GM12892 (cell line): ENCODE measurements at places on chromosomes 1 and 21.

DNA sequence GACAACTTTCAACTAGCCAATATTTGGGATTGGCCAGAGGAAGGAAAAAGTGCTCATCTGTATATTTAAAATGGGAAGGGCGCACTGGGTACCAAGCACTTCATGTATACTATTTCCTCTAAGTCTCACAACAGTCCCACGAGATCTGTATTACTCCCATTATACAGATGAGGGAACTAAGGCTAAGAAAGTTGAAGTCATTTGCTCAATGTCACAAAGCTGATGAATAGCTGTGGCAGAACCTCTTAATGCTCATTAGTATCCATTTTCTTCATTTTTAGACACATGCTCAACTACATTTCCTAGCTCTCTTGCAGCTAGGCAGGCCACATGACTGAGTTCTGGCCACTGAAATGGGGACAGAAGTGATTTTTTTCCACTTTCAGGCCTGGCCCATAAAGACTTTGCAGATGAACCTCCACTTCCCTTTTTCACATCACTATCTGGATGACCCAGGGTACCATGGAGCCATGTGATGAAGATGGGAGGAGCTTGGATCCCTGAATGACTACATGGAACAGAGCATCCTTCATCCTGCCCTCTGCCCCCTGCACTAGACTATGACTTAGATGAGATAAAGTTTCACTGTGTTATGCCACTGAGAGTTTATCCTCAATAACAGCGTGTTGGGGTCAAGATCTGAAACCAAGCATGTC, 31.8 kb downstream of the ATF3 start:
- no peak for DNase-seq

DNA sequence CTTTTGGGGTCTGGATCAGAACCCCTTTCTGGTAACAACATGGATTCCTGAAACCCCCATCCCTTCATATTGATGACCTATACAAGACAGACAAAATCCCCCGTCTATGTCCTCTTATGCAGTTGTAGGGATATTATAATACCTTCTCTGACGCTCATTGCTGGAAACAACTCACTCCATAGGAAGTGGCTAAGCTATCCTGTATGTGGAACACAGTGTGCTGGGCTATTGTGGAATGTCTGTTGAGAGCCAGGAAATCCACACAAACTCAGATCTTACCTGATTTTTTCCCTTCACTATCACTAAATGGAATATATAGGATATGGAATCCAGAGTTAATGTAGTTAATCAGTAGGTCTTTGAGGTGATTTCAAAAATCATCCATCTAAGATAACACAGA, 17.7 kb upstream of the PIK3R3 start:
- DNase-seq, result no peak

DNA sequence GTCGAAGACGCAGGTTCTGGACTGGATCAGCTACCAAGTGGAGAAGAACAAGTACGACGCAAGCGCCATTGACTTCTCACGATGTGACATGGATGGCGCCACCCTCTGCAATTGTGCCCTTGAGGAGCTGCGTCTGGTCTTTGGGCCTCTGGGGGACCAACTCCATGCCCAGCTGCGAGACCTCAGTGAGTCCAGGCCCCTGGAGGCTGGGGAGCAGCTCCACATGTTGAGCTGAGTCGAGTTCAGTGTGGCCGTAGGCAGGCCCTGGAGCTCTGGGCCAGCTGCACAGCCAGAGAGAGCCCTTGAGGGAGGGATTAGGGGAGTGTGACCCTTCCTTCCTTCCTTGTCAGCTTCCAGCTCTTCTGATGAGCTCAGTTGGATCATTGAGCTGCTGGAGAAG, 1.6 kb downstream of the ELF3 start:
- no peak for DNase-seq

GRCh38 chr1:117120774-117121588, 568 bp downstream of the TRIM45 start:
- no peak for DNase-seq

GRCh38 chr21:37939251-37939650, 23.0 kb upstream of the KCNJ6 start:
- no peak for DNase-seq

GRCh38 chr1:224502459-224503160, 68.0 kb upstream of the WDR26 start:
- no peak for DNase-seq

GRCh38 chr1:62224182-62224581, 29.5 kb downstream of the L1TD1 start:
- no peak for DNase-seq

- no peak for DNase-seq
Measured at GRCh38 chr1:232978091-232978634, 27.8 kb downstream of the NTPCR start.

DNA sequence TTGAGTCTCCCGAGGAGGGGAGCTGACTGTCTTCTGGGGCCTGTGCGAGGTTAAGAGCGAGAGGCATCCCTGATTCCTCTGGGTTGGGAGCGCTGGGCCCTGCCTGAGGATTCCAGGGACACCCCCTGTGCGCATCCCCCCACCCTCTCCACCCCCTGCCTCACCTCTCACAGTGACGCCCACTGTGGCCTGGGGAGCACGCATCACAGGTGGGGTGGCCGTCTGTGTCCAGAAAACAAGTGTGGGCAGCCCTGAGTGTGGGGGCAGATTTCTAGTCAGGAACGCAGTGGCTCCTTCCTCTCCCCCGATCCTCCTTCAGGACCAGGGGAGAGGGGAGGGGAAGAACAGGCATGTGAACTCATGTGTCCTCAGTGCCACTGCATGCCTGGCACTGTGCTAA, 61.7 kb downstream of the LDLRAD2 start:
- DNase-seq, result no peak

DNA sequence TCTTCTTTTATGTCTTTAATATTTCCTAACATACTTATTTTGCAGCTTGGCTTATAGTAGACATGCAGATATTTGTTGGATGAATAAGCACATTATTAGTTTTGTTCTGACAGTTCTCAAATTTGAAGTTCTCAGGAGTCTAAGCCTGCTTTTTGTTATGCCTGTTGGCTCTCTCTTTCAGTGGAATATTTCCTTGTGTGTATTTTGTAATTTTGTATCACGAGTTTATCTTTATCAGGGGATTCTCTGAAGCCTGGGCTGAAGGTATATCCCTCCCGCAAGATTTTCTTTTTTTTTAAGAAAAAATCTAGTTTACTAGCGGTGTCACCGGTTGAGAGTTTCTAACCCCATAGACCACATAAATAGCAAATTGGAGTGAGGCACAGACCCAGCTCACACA, 105.9 kb downstream of the RGL1 start:
- no peak for DNase-seq

- DNase-seq, result no peak
Measured at GRCh38 chr1:8374812-8375211, 56.9 kb downstream of the SLC45A1 start.

DNA sequence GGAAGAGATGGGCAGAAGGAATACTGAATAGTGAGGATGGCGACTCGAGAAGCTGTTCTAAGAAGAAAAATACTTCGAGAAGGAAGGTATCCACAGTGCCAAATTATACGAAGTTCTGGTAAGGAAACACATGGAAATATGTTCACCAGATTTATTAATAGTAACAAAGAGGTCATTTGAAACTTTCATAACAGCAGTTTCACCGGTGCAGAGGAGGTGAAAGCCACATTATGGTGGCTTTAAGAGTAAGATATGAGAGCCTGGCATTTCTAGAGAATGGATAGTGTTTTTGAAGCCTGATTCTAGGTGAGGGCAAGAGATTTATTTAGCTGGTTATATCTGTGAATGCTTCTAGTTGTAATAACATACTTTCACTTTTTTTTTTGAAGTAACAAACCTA, 56.2 kb downstream of the DPYD start:
- DNase-seq, result no peak

- DNase-seq, result no peak
Measured at GRCh38 chr1:175978926-175979325, 228.2 kb downstream of the COP1 start.

- DNase-seq, result no peak
Measured at GRCh38 chr1:19988267-19989006, 9.0 kb upstream of the PLA2G2A start.

DNA sequence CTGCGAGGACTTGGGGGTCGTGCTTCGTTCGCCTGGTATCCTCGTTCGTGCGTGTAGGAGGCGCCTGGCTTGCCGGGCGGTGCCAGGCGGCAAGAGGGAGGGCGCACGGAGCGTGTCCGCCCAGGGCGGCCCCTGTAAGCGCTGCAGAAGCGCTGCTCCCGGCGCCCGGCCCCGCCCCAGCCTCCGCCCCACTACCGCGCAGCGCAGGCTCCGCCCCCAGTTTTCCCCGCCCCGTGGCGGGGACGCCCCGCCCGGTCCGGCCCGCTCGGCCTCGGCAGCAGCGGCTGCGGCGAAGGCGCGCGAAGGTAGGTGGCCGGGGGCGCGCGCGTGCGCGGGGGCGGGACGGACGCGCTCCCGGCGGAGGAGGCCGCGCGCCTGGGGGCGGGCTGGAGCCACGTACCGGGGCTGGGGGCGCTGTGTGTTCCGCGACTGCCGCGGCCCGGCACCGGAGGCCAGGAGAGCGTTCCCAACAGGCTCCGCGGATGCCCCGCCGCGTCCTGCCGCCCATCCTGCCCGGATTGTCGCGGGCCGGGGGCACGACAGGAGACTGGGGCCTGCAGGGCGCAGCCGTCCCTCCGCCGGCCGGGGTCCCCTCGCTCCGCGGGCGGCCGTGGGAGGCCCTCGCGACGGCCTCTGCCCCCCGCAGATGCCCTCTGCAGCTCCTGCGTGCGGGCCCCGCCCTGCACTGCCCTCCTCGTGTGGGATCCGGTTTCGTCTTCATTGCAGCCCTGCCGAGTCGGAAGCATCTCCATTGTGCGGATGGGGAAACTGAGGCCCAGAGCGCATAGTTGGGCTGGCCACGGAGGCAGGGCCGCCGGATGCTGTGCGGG, 7.7 kb upstream of the CROCC start:
- peak; percentile 89 for DNase-seq

- DNase-seq, result no peak
Measured at GRCh38 chr1:189803364-189803763, 674.3 kb downstream of the BRINP3 start.

GRCh38 chr1:200134116-200134515, 106.6 kb downstream of the NR5A2 start:
- no peak for DNase-seq

DNA sequence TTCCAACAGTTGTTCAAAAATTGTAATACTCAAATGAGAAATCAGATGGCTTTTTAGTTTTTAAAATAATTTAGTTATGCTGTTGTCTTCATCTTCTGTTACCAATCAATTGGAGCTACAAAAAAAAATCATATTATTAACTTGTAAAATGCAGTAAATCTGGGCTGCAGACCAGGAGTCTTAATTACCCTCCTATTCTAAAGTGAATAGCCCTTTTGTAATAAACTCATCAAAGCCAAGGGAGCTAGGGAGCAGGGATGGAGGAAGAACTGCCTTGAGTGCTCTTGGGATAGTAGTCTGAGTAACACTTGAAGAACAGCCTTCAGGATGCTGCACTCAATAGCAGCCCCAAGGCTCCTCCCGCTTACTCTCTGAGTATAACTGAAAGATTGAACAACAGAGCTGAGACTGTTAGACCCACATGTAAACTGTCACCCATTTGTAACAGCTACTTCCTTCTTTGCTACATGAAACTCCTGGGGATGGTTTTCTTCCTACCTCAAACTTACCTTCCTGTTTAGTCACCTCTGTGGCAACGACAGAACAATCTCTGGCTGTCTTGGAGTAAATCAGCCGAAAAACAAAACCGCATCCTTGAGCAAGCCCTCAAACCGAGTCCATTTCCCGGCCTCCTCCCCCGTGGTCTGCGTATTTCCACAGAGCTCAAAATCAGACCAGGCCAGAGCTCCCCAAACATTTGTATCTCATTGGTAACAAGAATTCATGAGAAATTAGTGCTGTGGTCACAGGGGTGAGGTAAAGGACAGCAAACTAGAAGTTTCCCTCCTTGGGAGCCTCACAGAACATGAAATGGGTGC, 55.9 kb downstream of the CD58 start:
- DNase-seq, result no peak

GRCh38 chr1:192115000-192115399, 43.3 kb upstream of the RGS18 start:
- DNase-seq, result no peak

DNA sequence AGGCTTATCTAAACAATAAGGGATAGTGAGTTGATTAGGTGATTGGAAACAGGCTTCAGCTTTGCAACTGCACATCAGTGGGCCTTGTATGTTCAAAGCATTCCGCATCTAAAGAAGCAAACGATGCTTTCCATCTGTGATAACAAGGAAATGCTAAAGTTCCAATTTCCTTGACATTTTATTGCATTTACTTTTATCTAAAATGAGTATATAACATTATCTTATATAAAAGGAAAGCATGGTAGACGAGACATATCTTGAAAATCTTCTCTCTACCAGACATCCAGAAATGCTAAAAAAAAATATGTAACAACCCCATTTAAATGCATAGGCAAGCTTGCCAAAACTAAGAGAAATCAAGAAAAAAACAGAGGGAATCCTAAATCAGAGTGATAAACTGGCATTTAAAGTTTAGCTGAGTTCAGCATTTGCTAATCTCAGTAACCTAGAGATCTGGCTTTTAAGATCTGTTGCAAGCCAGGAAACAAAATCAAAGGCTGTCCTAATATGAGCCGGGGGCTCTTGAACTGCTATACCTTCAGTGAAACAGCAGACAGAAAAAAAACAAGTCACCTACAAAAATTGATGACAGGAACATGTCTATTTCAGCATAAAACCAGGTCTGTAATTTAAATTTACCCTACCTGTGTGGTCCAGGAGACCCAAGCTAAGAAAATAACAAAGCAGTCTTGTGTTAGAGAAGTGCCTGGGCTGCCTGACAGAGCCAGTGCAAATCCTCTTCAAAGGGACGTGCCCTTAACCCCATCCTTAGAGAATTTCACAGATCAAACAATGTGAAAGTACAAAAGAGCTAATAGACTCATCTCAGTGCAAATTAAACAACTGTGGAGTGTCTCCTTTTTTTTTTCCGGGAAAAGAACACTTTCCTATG, 3.1 kb upstream of the RGS13 start:
- no peak for DNase-seq

- no peak for DNase-seq
Measured at GRCh38 chr1:43419627-43420425, 30.1 kb downstream of the SZT2 start.

DNA sequence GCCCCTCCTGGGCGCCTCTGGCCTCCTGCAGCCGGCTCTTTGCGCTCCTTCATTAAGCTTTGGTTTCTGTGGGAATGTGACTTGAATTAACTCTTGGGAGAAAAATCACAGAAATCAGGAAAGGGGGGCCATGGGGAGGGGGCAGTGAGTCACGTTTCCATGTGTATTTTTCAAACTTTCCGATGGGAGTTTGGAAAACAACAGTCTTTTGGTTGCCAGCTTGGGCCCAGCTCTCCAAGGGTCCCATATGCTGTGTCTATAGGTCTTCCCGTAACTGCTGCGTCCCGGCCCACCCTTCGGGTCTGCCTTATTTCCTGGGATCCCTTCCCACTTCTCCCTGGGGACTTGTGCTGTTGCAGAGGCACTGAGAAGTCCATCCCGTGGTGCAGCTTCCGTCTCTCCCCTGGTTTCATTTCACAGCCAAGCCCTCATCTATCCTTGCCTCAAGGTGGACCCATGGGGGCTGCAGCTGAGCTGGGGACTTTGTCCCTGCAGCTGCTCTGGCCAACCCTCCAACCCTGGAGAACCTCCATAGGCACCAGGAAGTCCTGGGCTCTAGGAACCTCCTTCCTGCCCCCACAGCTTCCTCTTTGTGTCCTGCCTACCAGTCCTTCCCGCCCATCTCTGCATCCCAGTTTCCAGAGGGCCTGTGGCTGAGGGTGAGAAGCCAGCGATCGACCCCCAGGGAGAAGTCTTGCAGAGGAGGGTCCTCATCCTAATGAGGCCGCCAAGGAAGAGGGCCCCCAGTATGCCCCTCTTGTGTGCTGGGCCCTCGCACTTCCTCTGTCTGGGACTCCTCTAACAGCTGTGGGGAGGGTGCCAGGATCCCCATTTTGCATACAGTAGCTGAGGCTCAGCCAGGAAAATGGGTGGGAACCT, 11.6 kb upstream of the LMNA start:
- no peak for DNase-seq

GRCh38 chr1:234748713-234749112, 138.7 kb upstream of the IRF2BP2 start:
- no peak for DNase-seq
